ENCODE measurements at places on chromosomes 2 and 18.

DNA sequence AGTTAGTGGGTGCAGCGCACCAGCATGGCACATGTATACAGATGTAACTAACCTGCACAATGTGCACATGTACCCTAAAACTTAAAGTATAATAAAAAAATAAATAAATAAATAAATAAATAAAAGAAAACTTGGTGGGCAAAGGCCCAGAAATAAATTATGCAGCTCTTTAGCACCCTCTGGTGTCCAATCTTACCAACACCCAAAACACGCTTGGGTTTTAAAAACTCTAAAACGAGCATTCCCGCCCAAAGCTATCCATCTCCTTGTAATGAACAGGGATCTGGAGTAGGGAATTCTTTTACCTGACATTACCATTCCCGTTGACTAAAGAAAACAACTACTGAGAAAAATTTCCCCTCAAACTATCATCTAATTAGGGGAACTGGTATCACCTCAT is 2005.9 kb upstream of the CELF4 start:
- DNase-seq, result no peak

DNA sequence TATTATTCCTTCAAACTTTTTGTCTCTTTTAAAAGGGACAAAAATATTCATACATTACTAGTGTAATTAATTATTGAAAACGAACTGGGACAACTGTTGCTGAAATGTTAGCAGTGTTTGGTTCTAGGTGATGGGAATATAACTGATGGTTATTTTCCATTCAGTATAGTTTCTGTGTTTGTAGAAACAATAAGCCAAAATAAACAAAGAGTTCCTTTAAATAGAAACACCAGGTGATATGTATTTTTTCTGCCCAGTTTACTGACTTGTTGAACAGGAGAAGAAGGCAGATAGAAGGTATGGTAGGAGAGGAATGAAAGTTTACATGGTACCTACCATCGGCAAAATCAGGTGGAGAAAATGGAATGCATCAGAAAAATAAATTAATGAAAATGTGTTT is 74.2 kb downstream of the LYPD6B start:
- DNase-seq, result no peak

DNA sequence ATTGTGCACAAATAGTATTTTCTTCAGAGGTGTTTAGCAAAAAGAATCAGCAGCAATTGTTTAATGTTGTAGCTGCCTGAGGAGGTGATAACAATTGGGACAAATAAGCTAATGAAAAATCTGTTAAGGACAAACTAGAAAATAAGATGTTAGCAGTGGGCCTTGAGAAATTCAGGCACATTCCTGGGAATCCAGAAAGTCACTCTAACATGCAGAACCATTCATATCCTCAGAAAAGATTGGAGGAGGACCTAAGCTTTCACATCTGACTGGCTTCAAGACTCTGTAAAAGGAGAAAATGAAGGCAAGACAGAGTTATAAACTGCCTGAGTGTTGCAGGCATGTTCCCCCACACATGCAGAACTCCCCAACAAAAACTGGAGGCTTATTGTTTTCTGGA is 353.5 kb upstream of the RGPD4 start:
- DNase-seq, result no peak

- DNase-seq, result no peak
Measured at GRCh38 chr18:70419526-70419925, 130.7 kb downstream of the SOCS6 start.

DNA sequence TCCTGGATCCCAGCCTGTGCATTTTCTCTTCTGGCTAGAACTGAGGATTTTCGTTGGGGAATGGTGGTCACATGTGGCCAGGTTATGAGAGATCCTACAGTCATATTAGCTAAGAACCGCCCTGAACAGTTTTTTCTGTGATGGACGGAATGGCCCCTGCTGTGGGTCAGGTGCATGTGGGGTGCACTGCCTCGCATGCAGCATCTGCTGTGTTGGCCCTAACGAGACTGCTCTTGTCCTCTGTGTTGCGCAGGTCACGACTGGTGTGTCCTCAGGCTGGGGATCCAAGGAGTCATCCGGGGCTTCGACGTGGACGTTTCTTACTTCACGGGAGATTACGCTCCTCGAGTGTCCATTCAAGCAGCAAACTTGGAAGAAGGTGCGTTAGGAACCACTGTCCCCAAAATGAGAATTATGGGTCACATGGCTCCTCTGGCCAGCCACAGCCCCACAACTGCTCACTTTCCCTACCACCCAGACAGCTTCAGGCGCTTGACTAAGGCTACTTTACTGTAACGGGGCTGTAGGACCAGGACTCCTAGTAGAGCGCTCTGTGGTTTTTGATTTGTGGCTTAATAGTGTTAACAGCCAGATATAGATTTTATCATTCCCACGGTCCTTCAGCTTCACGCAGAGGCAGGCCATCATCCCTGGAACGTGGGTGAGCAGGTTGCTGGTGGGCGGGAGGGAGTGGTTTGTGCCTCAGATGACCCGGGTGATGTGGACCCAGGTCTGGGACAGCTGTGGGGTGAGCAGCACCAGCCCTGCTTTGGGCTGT is 21.8 kb downstream of the ALLC start:
- DNase-seq, result no peak

All from activated CD8-positive, alpha-beta memory T cell treated with anti-CD3 and anti-CD28 coated beads for 48 hours (primary cell).